ENCODE measurements at places on chromosomes 13 and 19.

- H3K27ac ChIP-seq: no peak overlapping the region
- H3K36me3 ChIP-seq: no peaks in the 10 kb centered on the region
- no peak overlapping the region for H3K4me3 ChIP-seq
Observed at GRCh38 chr13:108895220-108895704, 265.9 kb downstream of the MYO16 start.

- H3K27me3 ChIP-seq: no peaks in the 10 kb centered on the region
- no peak overlapping the region for H3K4me3 ChIP-seq
- no peak for DNase-seq
- H3K4me1 ChIP-seq: no peaks in the 10 kb centered on the region
- no peak overlapping the region for H3K27ac ChIP-seq
- no peaks in the 10 kb centered on the region for H3K36me3 ChIP-seq
Observed at GRCh38 chr13:86681223-86681622, 882.0 kb upstream of the SLITRK6 start.

DNA sequence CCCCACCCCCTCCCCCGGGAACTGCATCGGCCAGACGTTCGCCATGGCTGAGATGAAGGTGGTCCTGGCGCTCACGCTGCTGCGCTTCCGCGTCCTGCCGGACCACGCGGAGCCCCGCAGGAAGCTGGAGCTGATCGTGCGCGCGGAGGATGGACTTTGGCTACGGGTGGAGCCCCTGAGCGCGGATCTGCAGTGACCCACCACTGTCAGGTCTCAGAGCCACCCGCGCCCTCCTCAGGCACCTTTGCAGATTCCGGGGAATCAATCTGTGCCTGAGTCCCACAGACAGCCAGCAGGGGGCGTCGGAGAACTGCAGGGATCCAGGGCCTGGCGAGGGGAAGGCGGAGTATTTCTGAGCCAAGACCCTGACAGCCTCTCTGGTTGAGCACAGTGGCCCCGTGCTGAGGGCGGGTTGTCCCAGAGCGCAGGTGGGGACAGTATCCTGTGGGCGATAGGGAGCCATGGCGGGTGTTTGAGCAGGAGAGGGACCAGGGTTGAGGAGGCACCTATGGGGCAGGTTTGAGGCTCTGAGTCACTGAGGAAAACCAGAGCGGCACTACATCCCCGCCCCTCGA lies 30.4 kb upstream of the CYP4F8 start:
- DNase-seq: peak; percentile 85
- H3K27me3 ChIP-seq: no peaks in the 10 kb centered on the region
- H3K36me3 ChIP-seq: no peaks in the 10 kb centered on the region
- H3K4me1 ChIP-seq: peaks cover 5% of the 10 kb centered on the region

GRCh38 chr13:110560601-110561343 lies 750 bp downstream of the RAB20 start:
- H3K27me3 ChIP-seq: no peaks in the 10 kb centered on the region
- no peaks in the 10 kb centered on the region for H3K36me3 ChIP-seq
- peaks cover 73% of the 10 kb centered on the region for H3K4me1 ChIP-seq
- H3K4me3 ChIP-seq: peak overlapping the region; percentile 52

- peaks cover 34% of the 10 kb centered on the region for H3K4me1 ChIP-seq
- no peaks in the 10 kb centered on the region for H3K27me3 ChIP-seq
- H3K36me3 ChIP-seq: no peaks in the 10 kb centered on the region
- no peak overlapping the region for H3K4me3 ChIP-seq
- no peak overlapping the region for H3K27ac ChIP-seq
Observed at GRCh38 chr19:35120898-35121297, 5.3 kb downstream of the FXYD3 start.

GRCh38 chr13:47166336-47166735 lies 269.5 kb upstream of the HTR2A start:
- H3K27me3 ChIP-seq: no peaks in the 10 kb centered on the region
- H3K4me1 ChIP-seq: no peaks in the 10 kb centered on the region
- H3K36me3 ChIP-seq: no peaks in the 10 kb centered on the region
- H3K27ac ChIP-seq: no peak overlapping the region
- H3K4me3 ChIP-seq: no peak overlapping the region
- DNase-seq: no peak

DNA sequence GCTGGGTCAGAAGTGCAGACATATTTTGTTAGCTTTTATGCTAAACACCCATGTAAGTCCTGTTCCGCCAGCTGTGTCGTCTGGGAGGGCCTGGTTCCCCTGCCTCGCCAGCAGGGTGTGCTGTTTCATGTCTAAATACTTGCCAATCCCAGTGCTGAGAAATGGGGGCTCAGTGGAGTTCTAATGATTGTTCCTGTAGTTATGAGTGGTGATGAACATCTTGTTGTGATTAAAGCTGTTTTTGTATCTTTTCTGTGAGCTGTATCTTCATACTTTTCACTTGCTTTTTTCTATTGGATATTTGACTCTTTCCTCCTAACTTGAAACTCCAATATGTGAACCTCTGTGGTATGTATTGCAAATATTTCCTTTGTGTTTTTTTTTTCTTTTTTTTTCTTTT lies 32.7 kb downstream of the KDM4B start:
- no peaks in the 10 kb centered on the region for H3K27me3 ChIP-seq
- no peak overlapping the region for H3K4me3 ChIP-seq
- H3K4me1 ChIP-seq: peaks cover 10% of the 10 kb centered on the region
- no peak overlapping the region for H3K27ac ChIP-seq

GRCh38 chr13:81596224-81596753 lies 1255.4 kb upstream of the SPRY2 start:
- DNase-seq: no peak
- peaks cover 23% of the 10 kb centered on the region for H3K4me1 ChIP-seq
- H3K27ac ChIP-seq: no peak overlapping the region
- no peaks in the 10 kb centered on the region for H3K36me3 ChIP-seq

GRCh38 chr19:46118136-46118535 lies 6.4 kb downstream of the IGFL3 start:
- no peak overlapping the region for H3K27ac ChIP-seq
- peaks cover 7% of the 10 kb centered on the region for H3K4me1 ChIP-seq
- H3K4me3 ChIP-seq: no peak overlapping the region
- no peaks in the 10 kb centered on the region for H3K27me3 ChIP-seq
- no peak for DNase-seq

DNA sequence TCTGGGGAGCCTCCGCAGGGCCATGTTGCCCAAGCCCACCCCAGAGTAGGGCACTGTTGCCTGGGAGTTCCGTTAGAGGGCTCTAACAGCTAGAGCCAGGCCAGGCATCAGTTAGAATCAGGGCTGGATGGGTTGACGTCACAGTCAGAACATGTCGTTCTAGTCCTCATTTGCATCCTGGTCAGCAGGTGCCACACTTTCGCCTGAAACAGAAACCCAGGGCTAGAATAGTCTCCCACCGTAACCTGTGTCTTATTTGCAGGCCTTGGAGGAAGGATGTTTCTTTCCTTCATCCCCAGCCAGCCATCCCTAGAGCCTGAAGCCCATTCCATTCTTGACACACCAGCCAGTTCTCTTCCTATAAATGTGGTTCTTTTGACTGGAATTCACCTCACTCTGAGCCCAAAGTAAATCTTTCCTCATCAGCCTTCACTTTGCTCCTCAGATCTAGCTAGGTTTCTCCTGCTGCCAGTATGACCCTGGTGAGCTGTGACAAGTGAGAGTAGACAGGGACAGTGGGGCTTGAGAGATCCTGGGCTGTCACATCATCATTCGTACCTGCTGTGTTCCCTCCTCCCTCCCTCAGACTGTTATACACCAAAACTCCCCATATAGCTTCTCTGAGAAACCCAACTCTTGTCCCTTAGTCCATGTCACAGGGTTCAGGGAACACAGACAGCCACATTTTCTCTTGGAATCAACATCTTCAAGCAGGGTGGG lies 12.2 kb upstream of the CCDC97 start:
- H3K27me3 ChIP-seq: no peaks in the 10 kb centered on the region
- H3K4me1 ChIP-seq: peaks cover 20% of the 10 kb centered on the region
- H3K36me3 ChIP-seq: peaks cover 39% of the 10 kb centered on the region
- H3K4me3 ChIP-seq: no peak overlapping the region
- peak; percentile 43 for DNase-seq

DNA sequence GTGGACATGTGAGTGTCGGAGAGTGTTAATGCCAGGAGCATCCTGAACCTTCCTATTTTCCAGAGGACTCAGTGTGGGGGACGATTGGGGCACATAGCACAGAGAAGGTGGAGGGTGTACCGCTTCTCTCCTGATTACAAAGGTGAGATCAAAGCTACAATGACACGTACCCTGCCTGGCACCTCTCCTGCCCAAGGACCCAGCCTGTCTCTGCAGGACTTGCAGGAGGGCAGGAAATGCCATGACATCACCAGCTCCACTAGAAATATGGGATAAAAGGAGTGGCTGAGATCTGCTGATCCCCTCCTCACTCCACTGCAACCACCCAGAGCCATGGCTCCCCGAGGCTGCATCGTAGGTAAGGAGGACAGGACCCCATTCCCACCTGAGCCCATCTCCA lies at the start of gene IGFL1:
TSS of gene IGFL1 (plus strand) at position 301 of the 400 bp plus-strand sequence. CDS start at position 334, 33 bp downstream.
- no peaks in the 10 kb centered on the region for H3K36me3 ChIP-seq
- H3K27ac ChIP-seq: no peak within 1 kb of the TSS
- H3K4me1 ChIP-seq: no peaks in the 10 kb centered on the region
- no peak for DNase-seq

DNA sequence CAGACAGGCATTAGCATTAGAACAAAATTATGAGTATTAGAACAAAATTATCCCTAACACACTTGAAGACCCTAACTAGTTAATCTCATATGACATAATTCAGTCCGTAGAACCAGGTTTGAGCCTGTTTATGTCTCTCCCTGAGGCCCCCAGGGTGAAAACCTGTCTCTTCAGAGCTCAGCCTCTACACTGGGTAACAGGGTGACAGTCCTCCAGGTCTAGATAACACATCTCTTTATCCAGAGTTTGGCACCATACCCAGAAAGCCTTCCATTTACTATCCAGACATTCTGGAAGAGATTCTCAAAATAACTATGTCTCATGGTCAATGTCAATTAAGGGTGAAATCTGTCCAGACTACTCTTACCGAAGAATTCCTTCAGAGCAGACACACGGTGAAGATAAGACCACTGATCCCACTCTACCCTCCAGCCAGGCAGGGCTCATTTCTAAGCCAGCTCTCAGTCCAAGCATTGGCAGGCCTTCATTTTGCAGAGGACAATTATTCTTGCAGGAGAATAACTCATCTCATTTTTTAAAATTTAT lies 1195.3 kb downstream of the EFNB2 start:
- no peaks in the 10 kb centered on the region for H3K36me3 ChIP-seq
- H3K4me1 ChIP-seq: no peaks in the 10 kb centered on the region
- H3K27me3 ChIP-seq: no peaks in the 10 kb centered on the region
- no peak for DNase-seq
- no peak overlapping the region for H3K27ac ChIP-seq

GRCh38 chr19:45523642-45524256 lies 16.5 kb downstream of the VASP start:
- H3K4me1 ChIP-seq: peaks cover 38% of the 10 kb centered on the region
- H3K36me3 ChIP-seq: no peaks in the 10 kb centered on the region
- no peak overlapping the region for H3K4me3 ChIP-seq
- H3K27ac ChIP-seq: peak overlapping the region; percentile 41

GRCh38 chr19:38111898-38112297 lies 112.1 kb downstream of the DPF1 start:
- no peak for DNase-seq
- H3K27me3 ChIP-seq: no peaks in the 10 kb centered on the region
- H3K36me3 ChIP-seq: peaks cover 23% of the 10 kb centered on the region
- H3K4me1 ChIP-seq: no peaks in the 10 kb centered on the region
- H3K4me3 ChIP-seq: no peak overlapping the region

GRCh38 chr13:79522583-79522982 lies 41.6 kb downstream of the NDFIP2 start:
- H3K4me1 ChIP-seq: no peaks in the 10 kb centered on the region
- H3K27me3 ChIP-seq: no peaks in the 10 kb centered on the region
- no peak overlapping the region for H3K27ac ChIP-seq
- no peaks in the 10 kb centered on the region for H3K36me3 ChIP-seq
- no peak overlapping the region for H3K4me3 ChIP-seq

DNA sequence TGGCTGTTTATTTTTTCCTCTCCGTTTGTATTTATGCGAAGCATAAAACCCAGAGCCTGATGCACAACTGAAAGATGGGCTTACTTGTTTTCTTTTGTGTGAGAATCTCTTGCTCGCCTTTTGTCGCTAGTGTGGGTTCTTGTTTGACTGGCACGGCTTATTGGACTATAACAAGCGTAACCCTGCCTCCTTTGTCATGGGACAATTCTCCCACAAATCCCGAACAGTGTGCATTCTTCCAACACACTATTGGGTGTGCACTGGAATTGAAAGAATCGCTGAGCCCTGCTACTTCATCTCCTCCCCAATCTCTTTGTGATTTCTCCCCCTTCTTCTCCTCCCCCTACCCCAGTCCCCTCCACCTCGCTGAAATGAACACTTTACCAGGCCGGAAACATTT lies 110.8 kb downstream of the ZIC5 start:
- DNase-seq: no peak
- H3K27me3 ChIP-seq: no peaks in the 10 kb centered on the region
- no peaks in the 10 kb centered on the region for H3K36me3 ChIP-seq
- H3K4me1 ChIP-seq: no peaks in the 10 kb centered on the region
- H3K4me3 ChIP-seq: no peak overlapping the region

DNA sequence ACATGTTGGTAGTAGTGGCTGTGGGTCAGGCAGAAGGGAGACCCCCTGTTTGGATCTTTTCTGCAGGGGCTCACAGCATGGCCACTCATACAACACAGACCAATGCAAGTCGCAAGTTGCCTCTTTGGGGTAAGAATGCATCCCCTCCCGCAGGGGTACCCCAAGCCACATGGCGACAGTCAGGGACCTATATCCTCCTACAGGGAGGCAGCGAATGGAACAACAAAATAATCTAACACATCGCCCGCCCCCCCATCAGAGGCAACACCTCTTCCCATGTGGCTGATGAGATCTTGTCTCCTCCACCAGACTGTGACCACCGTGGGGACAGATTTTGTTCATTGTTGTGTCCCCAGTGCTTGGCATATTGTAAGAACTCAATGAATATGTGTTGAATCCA lies 40.7 kb upstream of the PNMA8B start:
- H3K27me3 ChIP-seq: no peaks in the 10 kb centered on the region
- no peak overlapping the region for H3K27ac ChIP-seq
- H3K4me3 ChIP-seq: no peak overlapping the region
- no peaks in the 10 kb centered on the region for H3K4me1 ChIP-seq
- DNase-seq: no peak

GRCh38 chr19:4267901-4268815 lies 10.9 kb upstream of the SHD start:
- H3K4me1 ChIP-seq: peaks cover 17% of the 10 kb centered on the region
- DNase-seq: peak; percentile 72
- H3K4me3 ChIP-seq: no peak overlapping the region
- peak overlapping the region; percentile 59 for H3K27ac ChIP-seq

- no peak overlapping the region for H3K4me3 ChIP-seq
- H3K36me3 ChIP-seq: no peaks in the 10 kb centered on the region
- no peak overlapping the region for H3K27ac ChIP-seq
- peaks cover 10% of the 10 kb centered on the region for H3K4me1 ChIP-seq
Observed at GRCh38 chr13:27834095-27834494, 41.8 kb downstream of the GSX1 start.

- no peak overlapping the region for H3K4me3 ChIP-seq
- no peak overlapping the region for H3K27ac ChIP-seq
- no peaks in the 10 kb centered on the region for H3K4me1 ChIP-seq
- no peak for DNase-seq
- no peaks in the 10 kb centered on the region for H3K36me3 ChIP-seq
Observed at GRCh38 chr13:43596006-43596405, 190.8 kb downstream of the ENOX1 start.
